SHP77 (cell line): ENCODE measurements at places on chromosomes 4 and X.
A peak's percentile ranks its signal among the peaks of the same experiment; 100 is the strongest.

DNA sequence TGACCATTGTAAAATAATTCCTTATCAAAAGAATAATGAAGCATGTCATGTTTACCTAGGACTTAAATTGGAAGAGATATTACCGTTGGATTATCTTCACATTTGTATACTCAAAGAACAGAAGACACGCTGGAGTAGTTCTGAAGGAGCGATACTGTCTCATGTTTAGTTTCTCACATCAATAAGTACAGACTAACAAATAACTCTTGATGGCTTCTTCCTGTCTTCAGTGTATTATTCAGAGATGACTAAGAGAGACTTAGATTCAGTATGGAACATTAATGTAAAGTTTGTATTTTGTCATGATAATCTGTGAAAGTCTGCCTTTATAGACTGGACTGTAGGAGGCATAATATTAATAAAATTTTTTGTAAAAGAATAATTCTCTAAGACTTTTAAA is 72.7 kb downstream of the SPRY1 start:
- DNase-seq: no peak

GRCh38 chr4:152972821-152973628 is 36.9 kb downstream of the FHDC1 start:
- DNase-seq: no peak

DNA sequence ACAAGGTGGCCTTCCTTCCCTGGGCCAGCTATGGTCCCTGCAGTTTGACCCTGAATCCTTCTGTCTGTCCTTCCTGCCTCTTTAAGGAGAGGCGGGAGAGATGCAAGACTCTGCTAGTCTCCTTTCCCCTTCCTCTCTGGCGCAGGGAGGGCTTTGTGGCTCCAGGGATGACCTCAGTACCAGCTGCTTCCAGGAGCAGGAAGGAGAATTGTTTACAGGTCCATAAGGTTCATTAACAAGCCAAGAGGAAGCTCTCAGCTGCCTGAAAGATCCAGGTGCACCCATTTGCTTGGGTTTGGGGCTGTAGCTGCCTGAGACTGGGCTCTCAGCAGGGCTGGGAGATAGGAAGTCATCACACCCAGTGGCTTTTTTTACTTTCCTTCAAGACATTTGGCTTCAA is 4.0 kb upstream of the FATE1 start:
- DNase-seq: peak; percentile 30

DNA sequence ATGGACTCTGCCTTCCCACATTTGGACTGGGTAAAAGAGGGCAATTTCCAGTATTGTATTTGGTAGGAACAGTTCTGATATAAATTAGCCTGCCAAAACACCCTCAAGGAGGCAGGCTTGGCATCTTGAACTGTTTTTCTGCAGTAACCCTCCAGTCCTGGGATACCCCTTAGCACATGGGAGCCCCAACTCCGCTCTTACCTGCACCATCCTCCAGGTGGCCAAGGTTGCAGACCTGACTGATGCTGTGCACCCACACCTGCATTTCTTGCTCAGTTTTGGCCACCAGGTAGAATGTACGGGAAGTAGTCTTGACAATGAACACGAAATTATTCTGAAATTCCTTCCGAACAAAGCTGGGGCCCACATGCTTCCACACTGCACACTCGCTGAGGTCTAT is 35.1 kb downstream of the GAB3 start:
- no peak for DNase-seq

- DNase-seq: no peak
Measured at GRCh38 chr4:146514651-146515357, 6.9 kb downstream of the SLC10A7 start.

- DNase-seq: no peak
Measured at GRCh38 chrX:141164406-141164805, 12.5 kb downstream of the LDOC1 start.

DNA sequence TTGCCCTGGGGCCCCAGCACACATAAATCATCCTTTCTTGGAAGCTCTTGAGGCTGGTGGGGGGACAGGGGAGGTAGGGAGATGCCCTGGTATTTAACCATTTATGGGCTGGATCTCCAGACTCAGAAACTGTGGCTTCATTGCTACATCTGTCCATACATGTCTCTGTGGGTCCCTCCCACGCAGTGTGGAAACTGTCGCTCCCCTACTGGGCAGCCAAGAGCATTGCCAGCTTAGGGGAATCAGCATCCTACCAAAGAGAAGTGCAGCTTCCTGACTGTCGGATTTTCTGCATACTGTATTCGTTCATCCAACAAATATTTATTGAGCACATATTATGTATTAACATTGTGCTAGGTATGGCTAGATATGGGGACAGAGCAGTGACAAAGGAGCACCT is 3.7 kb downstream of the GRIPAP1 start:
- no peak for DNase-seq

- DNase-seq: no peak
Measured at GRCh38 chr4:113884655-113885054, 94.8 kb downstream of the ARSJ start.

GRCh38 chr4:143390764-143391163 is 54.1 kb downstream of the GAB1 start:
- no peak for DNase-seq

GRCh38 chrX:526295-527224 is 104.0 kb upstream of the SHOX start:
- DNase-seq: no peak

GRCh38 chr4:180060159-180060889 is 2182.9 kb upstream of the TENM3 start:
- DNase-seq: no peak

DNA sequence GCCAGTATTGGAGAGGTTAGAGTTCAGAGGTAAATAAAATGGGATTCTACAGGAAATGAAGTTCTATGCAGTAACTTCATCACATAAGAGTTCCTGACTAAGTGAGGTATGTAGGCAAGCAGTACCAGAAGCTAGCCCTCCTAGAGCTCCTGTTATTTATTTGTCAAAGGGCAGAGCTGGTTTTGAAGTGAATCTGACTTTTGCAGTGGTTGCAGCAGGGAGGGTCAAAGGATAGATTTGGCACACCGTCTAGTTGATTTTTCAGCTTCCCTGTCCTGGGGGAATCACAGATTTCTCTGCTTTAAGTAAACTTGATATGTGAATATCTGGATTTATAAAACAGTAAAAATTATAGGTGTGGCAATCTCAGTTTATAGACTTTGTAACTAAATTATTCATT is 130.7 kb downstream of the IL1RAPL2 start:
- no peak for DNase-seq

GRCh38 chr4:2396781-2397368 is 21.6 kb downstream of the ZFYVE28 start:
- no peak for DNase-seq

DNA sequence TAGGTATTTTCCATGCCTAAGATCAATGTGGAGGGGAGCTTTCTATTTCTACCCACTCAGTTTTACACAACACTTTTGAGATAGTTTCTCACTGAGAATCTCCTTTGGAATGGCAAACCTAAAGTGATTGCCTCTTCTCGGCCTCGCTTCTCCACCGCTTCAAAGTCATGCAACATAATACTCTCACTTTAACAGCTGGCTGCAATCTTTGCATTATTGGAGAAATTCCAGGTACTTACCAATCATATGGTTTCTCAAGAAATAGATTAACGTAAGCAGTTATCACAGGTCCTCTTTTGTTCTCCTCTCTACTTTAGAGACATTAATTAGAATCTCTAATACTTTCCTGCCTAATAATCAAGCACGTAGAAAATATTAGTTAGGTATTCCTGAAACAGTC is 3.7 kb upstream of the IL13RA2 start:
- no peak for DNase-seq

DNA sequence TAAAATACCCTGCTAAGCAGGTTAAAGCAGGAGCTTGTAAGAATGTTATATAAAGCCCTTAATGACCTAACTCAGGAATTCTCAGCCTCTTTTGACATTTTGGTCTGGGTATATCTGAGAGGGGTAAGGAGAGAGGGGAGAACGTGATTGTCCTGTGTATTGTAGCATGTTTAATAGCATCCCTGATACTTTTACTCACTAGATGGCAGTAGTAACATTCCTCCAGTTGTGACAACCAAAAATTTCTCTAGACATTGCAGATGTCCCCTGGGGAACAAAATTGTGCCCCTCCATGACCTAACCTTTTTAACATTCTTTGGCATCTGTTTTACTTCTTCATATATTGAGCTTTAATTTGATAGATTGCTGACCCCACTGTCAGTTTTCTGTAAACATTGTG is 17.9 kb downstream of the SMARCA5 start:
- DNase-seq: no peak

- no peak for DNase-seq
Measured at GRCh38 chr4:172601195-172601594, 567.4 kb upstream of the GALNT7 start.

DNA sequence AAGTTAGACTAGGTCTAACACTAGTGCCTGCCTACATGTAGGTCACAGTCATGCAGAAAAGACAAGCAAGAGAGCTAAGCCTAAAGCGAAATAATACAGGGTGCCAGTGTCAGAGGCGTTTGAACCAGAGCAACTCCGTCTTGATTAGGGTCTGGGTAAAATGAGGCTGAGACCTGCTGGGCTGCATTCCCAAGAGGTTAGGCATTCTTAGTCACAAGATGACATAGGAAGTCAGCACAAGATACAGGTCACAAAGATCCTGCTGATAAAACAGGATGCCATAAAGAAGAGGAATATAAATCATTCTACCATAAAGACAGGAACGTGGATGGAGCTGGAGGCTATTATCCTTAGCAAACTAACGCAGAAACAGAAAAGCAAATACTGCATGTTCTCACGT is 120.9 kb downstream of the BEND2 start:
- DNase-seq: no peak

GRCh38 chrX:19347916-19348315 is 4.2 kb downstream of the PDHA1 start:
- DNase-seq: no peak

DNA sequence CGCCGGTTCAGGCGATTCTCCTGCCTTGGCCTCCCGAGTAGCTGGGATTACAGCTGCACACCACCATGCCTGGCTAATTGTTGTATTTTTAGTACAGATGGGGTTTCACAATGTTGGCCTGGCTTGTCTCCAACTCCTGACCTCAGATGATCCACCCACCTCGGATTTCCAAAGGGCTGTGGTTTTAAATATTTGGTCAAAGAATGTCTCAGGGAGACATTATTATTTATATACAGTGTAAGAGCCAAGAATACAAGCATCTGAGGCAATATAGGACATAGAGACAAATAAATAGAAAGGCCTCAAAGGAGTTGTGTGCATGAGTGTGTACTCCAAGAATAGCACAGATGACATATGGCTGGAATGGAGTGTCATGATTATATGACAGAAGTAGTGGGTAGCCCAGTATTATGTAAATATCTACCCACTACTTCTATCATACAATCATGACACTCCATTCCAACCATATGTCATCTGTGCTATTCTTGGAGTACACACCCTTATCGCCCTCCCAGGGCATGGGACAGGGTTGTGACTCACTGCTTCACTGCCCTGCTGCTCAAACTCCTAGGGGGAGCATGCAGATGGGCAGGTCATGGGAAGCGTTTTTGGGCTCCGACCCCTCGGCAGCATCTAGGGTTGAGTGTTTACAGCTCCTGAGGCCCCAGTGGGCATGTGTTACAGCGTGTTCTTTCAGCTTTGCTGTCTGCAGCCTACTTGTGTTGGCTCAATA is 1649.8 kb upstream of the PCDH10 start:
- DNase-seq: peak; percentile 53

DNA sequence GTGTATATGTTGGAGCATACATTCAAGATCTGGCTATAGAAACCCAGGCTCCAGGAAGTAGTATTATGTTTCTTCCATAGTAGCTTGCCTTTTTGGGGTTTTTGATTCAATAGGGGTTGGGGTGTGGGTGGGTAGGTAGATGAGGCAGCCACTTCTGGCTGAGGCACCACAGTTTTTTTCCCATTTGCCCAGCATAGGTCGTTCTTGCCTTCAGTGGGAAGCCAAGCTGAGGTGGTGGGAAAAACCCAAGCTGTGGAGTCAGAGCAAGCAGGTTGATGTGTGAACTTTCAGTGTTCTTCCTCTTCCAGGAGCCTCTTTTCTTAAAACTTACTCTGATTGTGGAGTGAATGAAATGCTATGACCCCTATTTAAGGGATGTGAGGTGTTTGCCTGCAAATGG is 67.0 kb upstream of the RPS6KA3 start:
- DNase-seq: no peak

GRCh38 chrX:70434352-70434866 is 10.2 kb upstream of the DLG3 start:
- DNase-seq: peak; percentile 76

GRCh38 chr4:179880756-179881155 is 2362.4 kb upstream of the TENM3 start:
- no peak for DNase-seq

- DNase-seq: peak; percentile 13
Measured at GRCh38 chr4:174522183-174523024, at the start of gene HPGD. HPGD (minus strand) TSS chr4:174522488; CDS start chr4:174522451, 37 bp downstream.

GRCh38 chr4:44623676-44624075 is 27.7 kb downstream of the YIPF7 start:
- DNase-seq: no peak

DNA sequence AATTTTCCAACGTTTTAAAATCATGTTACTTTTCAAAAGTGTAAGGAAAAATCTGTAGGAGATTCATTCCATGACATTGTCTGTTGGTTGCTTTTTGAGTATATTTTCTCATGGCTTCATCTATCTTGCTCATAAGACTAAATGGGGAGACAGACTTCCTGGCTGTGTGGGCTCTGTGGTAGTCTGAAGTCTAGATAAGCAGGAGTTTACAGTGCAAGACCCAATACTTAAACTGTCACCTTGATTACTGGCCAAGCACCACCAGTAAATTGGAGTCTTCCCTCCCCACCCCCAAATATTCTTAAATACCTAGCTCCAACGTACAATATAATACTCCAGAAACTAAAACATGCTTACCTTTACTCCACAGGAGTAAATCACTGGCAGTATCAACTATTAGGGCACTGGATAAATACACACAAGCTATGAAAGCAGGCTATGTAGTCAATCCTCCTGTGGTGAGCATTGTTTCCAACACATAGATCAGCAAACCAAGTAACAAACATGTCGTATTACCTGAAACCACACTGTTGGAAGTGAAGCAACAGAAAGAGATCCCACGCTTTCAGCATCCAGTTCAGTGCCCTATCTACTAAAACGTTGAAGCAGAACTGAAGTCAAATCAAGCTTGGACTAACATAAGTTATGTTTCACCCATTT is 6.2 kb downstream of the HNRNPD start:
- DNase-seq: no peak

GRCh38 chr4:37757761-37758160 is 68.7 kb upstream of the PGM2 start:
- DNase-seq: no peak

- no peak for DNase-seq
Measured at GRCh38 chr4:171430495-171430894, 382.7 kb upstream of the GALNTL6 start.

DNA sequence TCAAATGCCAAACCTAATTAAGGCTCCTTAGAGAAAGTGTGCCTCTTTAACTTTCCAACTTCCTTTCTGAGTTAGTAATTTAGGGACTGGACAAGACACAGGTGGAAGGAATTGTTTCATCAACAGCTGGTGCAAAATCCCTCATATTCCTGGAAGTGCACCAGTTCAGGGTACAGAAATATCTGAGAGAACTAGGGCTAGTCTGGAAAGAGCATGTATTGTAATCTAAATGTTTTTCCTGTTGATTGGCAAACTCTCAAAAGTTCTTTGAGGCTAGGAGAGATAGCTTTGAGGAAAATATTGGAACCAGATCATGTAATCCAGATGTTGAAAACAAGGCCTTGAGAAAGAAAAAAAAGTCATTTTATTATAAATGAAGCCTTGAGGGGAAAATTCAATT is 98.1 kb upstream of the C1GALT1C1 start:
- no peak for DNase-seq
